ENCODE measurements at places on chromosomes 1 and 21.

- no peak for DNase-seq
Observed at GRCh38 chr1:213925531-213926182, 62.1 kb upstream of the PROX1 start.

DNA sequence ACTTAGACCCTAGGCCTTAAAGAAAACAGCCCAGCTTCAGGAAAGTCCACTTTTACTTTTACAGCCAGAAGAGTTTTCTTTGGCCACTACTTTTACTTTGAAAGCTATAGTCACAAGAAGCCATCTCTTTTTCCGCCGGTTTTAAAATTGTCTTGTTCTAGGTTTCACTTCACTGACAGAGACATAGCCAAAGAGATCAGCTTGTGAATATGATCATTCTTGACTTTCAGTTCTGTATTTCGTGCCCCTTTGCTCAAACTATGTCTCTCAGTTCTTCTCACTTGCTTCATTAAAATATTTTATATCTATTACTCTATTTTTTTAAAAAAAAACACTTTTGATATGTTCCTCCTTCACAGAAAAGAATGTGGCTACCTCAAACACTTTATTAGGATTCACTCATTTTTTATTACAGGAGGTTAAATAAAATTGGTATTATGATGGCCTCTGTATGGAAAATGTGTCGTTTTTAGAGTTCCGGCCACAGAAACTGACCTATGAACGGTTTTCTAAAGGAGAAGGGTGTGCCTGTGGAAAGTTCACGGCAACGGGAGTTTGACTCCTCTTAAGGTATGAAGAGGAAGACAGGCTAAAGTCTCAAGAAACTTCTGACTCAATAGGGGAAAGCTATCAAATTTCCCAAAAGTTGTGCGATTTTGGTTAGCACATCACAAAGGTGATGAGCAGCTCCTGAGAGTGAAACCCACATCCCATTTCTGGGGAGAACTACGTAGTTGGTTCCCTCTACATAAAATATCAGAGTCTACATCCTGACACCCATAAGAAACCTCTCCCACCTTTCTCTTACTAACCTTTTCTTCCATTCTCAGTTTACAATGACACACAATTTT lies 1.2 kb downstream of the MCOLN2 start:
- DNase-seq, result no peak

GRCh38 chr1:101550581-101550980 lies 313.8 kb downstream of the S1PR1 start:
- no peak for DNase-seq

DNA sequence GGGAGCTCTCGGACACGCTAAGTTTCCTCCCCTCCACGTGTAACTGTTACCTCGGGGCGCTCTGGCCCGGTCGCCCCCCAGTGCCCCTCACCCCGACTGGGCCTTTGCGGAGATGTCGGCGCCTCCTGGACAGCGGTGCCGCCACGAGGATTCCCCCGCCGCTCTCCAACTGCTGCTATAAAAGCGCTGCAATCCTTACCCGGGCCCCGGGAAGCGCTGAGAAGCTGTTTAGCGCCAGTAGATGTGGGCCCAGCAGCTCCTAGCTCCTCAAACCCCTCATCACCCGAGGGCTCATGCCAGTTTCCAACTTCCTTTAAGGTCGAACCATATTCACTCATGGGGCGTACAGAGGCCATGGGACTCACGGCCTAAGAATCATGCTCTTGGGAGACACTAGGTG lies 361 bp upstream of the LMX1A start:
- DNase-seq, result no peak

DNA sequence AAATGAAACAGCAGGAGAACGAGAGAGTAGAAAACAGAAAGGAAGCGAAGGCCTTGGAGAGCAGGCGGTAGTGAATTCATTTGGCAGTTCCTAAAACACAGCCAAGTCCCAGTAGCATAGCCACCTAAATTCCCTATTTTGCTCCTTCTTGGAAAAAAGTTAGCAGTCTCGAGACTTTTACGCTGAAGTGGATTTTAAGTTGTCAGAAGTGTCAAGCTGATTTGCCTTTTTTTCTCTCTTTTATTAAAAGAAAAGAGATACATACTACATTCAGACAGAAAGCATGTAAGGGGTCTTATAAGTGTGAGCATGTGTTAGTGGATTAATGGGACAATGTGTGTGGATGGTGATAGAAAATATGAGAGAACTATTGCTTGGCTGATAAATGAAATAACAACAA lies 19.2 kb downstream of the NFIA start:
- DNase-seq, result no peak

DNA sequence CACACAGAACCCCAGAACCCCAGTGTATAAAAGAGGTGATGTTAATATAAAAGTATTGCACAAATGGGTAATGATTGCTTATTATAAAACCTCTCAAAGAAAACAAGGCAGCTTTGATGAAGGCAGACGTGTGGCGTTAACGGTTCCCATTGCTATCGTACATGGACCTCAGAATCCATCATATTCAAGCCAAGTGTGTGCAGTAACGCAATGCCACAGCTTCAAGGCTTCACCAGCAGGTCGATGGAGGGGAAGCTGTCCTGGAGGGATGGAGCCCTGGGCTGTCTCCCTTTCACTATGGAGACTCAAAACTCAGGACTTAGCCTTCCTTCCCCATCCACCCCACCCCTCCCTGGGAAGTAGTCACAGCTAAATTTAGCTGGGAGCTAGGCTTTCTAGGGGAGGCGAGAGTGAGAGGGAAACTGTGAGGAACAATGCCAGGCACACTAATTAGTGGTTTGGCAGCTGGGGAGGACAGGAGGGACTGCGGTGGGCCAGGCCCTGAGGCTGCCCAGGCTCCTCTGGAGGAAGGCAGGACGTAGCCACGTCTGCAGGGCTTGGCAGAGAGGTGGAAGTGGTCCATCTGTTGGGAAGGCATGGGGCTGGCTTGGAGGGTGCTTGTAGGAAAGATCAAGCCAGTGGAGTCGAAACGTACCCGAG lies 121.2 kb downstream of the HMGB4 start:
- no peak for DNase-seq

DNA sequence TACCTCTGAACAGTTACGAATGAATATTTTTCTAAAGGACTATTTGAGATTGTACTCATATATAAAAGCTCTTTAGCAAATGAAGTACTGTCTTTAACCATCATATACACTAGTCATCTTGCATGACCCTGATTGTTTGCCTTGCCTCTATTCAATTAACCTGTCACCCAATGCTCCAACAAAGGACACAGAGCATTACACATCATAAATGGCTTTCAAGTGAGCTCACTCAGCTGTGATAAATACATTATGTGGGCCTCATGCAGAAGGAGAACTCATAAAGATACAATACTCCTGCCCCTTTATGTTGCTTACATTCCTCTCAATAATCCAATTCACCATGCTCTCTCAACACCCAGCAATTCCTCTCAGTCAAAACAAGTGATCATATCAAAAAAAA lies 993.0 kb upstream of the PRMT6 start:
- DNase-seq, result peak; percentile 91

DNA sequence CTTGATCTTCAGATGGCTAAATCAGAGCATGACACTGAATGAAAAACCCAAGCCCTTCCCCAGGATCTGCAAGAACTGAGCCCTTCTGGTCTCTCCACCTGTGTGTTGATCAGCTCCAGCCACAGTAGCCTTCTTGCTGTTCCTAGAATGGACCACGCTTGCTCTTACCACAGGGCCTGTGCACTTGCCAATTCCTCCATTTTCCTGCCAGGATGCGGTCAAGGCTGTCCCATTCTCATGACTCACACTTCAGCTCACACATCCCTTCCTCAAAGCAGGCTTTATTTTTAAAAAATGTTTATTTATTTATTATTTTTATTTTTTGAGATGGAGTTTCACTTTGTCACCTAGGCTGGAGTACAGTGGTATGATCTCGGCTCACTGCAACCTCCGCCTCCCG lies 43.6 kb upstream of the GRHL3 start:
- DNase-seq, result no peak

DNA sequence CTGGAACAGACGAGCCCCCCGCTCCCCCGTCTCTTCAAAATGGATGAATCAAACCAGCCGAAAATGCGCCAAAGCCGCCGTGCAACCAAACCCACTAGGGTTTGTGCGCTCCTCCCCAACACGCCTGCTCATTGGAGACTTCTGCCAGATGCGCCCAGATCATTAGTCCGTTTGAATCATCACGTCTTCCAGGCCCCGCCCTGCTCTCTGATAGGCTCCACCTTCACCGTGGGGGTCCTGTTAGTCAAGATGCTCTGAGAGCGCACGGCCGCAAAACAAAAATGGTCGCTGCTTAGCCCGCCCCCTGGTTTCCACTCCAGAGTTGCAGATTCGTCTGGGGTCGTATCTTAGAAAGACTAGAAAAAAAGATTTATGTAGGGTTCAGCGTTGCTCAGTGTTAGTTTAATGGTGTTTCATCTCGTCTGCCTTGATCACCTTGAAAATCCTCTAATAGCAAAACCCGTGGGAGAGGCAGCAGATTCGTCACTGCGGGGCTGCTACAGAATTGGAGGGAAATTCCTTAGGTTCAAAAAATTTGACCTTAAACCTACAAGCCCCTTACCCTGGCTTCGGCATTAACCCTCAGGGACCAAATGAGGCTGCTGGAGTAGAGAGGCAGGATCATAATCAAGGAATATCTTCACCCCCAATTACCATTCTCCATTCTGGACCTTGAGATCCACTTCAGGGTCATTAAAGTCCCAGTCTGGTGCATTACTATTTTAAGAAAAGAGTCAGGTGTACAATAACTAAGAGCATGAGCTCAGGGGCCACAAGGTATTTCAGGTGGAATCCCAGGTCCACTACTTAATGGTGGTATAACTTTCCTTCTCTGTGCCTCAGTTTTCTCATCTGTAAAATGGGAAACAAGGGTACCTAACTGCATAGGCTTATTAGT lies at the start of gene NUCKS1:
NUCKS1 (minus strand) TSS at position 45 of the 898 bp plus-strand sequence. CDS start 209 bp downstream, outside the sequence.
- DNase-seq, result peak; percentile 99

GRCh38 chr1:18619467-18619835 lies 11.2 kb upstream of the PAX7 start:
- DNase-seq, result no peak

GRCh38 chr1:53057127-53057526 lies 4.9 kb upstream of the PODN start:
- DNase-seq, result no peak

- DNase-seq, result peak; percentile 17
Observed at GRCh38 chr1:20787840-20788795, 1.0 kb upstream of the HP1BP3 start.
